Liver (tissue), 10 donors: ENCODE measurements at places on chromosomes 6 and 20. TPM values are rescaled to one million over a fixed set of nuclear protein-coding genes. Genes with fewer than 3 reads are reported as not detected.

- no peaks in the 10 kb centered on the region for H3K4me1 ChIP-seq
- DNase-seq: no peak
- H3K27ac ChIP-seq: no peak overlapping the region
- H3K36me3 ChIP-seq: no peaks in the 10 kb centered on the region
- no peaks in the 10 kb centered on the region for H3K27me3 ChIP-seq
Measured at GRCh38 chr20:63351811-63352591, 9.1 kb downstream of the CHRNA4 start.

DNA sequence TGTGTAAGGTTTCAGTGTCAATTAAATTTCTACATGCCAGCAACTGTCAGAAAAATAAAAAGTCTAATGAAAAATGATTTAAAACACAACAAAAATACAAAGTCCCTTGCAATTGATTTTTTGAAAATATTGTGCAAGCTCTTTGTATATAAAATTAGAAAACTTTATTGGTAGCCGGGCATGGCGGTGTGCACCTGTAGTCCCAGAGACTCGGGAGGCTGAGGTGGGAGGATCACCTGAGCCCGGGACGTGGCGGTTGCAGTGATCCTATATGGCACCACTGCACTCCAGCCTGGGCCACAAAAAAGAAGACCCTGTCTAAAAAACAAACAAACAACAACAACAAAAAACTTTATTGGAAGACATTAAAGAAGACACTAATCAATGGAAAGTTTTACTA, 6.0 kb upstream of the OVOL2 start:
- H3K4me1 ChIP-seq: no peaks in the 10 kb centered on the region
- no peak overlapping the region for H3K4me3 ChIP-seq
- no peaks in the 10 kb centered on the region for H3K27me3 ChIP-seq
- DNase-seq: no peak
- no peak overlapping the region for H3K27ac ChIP-seq

DNA sequence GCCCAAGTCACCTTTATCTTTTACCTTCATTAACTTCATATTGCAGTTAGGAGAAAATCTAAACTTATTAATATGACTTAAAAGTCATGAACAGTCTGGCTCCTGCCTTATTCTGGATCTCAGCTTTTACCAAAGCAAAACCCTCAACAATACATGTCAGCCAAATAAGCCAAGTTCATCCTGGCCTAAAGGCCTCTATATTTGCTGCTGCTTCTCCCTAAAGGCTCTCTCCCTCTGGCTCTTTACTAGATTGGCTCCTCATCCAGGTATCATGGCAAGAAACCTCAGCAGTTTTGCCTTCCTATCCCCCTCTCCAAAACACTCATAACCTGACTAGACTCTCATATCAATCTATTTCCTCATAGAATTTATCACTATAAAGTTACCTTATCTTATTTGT, 11.1 kb downstream of the LMBRD1 start:
- H3K4me1 ChIP-seq: peaks cover 36% of the 10 kb centered on the region
- no peak overlapping the region for H3K4me3 ChIP-seq
- no peaks in the 10 kb centered on the region for H3K27me3 ChIP-seq
- H3K36me3 ChIP-seq: peaks cover 5% of the 10 kb centered on the region
- DNase-seq: no peak

OPRM1 gene
- total RNA-seq: not detected

GRCh38 chr6:162572240-162572639, 155.3 kb downstream of the PRKN start:
- no peaks in the 10 kb centered on the region for H3K36me3 ChIP-seq
- H3K27ac ChIP-seq: no peak overlapping the region
- DNase-seq: no peak
- H3K27me3 ChIP-seq: no peaks in the 10 kb centered on the region
- H3K4me1 ChIP-seq: no peaks in the 10 kb centered on the region

DNA sequence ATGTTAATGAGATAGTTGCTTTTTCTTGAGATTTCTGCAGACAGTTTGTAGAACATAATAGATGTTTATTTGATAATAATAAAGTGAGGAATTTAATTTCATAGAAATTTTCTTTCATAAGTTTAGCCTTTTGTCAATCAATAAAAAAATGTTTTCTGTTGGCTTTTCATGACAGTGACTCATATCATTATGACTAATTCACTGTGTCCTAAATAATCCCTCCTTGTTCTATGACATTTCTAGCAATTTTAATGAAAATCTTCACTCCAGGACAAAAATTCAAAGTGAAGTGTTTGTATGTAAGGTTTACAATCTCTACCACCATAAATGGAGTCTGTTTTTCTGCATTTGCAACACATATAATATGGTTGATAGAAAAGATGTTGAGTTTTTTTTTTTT, 109.9 kb downstream of the UTRN start:
- H3K27me3 ChIP-seq: no peaks in the 10 kb centered on the region
- H3K4me3 ChIP-seq: no peak overlapping the region
- H3K36me3 ChIP-seq: no peaks in the 10 kb centered on the region
- H3K27ac ChIP-seq: no peak overlapping the region

DNA sequence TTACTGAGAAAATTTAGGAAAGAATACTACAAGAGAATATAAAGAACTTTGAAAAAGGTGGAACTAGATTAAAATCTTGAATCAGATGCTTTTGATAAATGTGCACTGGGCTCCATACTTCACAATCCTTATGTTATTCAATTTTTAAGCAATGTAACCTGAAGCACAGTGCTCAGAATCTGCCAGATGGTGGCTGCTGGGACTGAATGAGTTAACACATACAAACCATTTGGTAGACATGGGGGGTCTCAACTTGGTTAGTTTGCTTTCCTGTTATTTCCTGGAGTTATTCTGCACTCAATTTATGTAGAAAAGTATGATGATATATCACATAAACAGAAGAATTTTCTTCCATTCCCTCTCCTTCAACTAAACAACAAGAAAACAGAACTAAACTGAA, 326.5 kb downstream of the RNGTT start:
- no peak overlapping the region for H3K27ac ChIP-seq
- DNase-seq: no peak
- H3K4me3 ChIP-seq: no peak overlapping the region
- no peaks in the 10 kb centered on the region for H3K27me3 ChIP-seq

FABP7 gene
- total RNA-seq: not detected

GRCh38 chr6:466564-466963, 75.0 kb downstream of the IRF4 start:
- DNase-seq: no peak
- no peaks in the 10 kb centered on the region for H3K36me3 ChIP-seq
- H3K4me3 ChIP-seq: no peak overlapping the region
- H3K27ac ChIP-seq: no peak overlapping the region
- no peaks in the 10 kb centered on the region for H3K27me3 ChIP-seq
- H3K4me1 ChIP-seq: no peaks in the 10 kb centered on the region
